Activated CD4-positive, CD25-positive, alpha-beta regulatory T cell treated with anti-CD3 and anti-CD28 coated beads, Interleukin-2, amount 50 U/mL, for 72 hours (primary cell): ENCODE measurements at places on chromosomes 7 and 10.
A peak's percentile ranks its signal among the peaks of the same experiment; 100 is the strongest.

- no peak for DNase-seq
Measured at GRCh38 chr7:30815388-30815854, 44.2 kb downstream of the MINDY4 start.

DNA sequence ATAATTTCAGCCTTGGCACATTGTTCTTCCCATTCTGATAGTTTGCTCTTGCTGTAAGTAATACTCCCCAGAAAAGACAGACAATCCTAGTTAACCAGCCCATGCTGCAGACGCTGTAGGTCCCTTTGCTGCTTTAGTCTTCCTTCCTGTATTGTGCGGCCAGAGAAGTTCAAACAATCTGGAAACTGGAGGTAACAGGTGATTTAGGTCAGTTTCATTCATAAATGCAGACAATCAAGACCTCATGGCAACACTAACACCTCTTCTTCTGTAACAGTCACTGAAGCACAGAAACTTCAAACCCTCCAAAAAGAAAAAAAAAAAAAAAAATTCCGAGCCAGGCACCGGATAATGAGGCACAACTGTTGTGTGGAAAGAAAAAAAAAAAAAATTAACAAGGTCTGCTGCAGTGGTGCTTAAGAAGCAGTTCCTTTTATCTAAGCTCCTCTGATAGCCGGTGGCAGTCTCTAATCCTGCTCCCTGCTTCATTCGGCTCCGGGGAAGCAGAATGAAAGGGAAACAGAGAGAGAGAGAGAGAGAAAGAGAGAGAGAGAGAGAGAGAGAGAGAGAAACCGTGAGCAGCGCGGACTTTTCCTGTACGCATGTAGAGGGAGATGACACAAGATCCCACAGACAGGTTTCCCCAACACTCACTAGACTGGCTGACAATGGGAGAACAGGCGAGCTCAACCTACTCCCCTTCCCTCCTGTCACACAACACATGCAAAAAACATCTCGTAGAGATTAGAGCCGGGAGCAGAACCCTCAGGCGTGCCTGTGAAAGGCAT is at the start of gene SEMA3A:
Gene SEMA3A (minus strand): TSS at position 306 of the 788 bp plus-strand sequence. CDS start 203 bp downstream, at position 103.
- no peak for DNase-seq

GRCh38 chr7:118615-119391 is 73.6 kb upstream of the FAM20C start:
- no peak for DNase-seq

GRCh38 chr10:12699781-12700556 is 301.5 kb downstream of the CCDC3 start:
- DNase-seq: no peak

GRCh38 chr7:2032876-2033407 is 199.8 kb downstream of the MAD1L1 start:
- DNase-seq: peak; percentile 15

GRCh38 chr7:73718905-73719805 is at the start of gene STX1A:
TSS of gene STX1A (minus strand) at chr7:73719669. CDS start at chr7:73719631, 38 bp downstream.
- DNase-seq: peak; percentile 78
